ENCODE measurements at places on chromosomes 5 and 9.

DNA sequence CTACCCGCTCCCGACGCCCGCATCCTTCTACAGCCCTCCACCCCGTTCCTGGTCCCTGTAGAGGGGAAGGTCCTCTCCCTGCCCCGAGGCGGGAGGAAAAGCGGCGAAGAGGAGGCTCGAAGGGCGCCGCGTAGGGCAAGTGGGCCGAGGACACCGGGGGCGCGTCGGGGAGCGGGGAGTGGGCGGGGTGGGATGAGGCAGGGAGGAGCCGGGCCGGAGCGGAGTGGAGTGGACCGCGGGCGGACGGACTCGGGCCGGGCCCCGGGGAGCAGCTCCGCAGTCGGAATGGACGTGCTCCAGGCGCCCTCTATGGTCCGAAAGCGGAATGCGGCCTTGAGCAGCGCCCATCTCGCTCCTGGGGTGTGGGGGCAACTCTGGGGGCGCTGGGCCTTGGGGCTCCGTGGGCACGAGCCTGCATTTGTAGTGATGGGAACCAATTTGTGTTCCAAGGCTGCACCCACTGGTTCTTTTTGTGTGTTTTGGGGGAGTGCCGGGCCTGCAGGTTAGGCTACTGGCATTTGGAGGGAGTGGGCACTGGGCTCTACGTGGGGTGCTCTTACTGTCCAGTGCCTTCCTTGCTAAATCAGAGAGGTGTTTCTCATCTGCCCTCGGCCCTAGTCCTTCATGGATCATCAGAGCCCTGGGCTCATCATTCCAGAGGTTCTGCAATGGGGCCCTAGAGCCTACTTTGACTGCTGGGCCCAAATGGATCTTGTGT is 7.3 kb downstream of the IRX1 start:
- DNase-seq = no peak

GRCh38 chr9:90869361-90869760 is 67.7 kb downstream of the SYK start:
- no peak for DNase-seq

GRCh38 chr5:169218861-169219260 is 82.1 kb downstream of the SLIT3 start:
- DNase-seq = no peak

- no peak for DNase-seq
These were observed 1.0 kb downstream of the FAM200C start for GRCh38 chr5:160398806-160399205.

- DNase-seq = no peak
These were observed 38.4 kb downstream of the RCL1 start for GRCh38 chr9:4831119-4831518.

GRCh38 chr5:150114773-150115408 is 28.5 kb upstream of the CSF1R start:
- no peak for DNase-seq

- no peak for DNase-seq
These were observed 783 bp upstream of the ZFR start for GRCh38 chr5:32445287-32445758.

DNA sequence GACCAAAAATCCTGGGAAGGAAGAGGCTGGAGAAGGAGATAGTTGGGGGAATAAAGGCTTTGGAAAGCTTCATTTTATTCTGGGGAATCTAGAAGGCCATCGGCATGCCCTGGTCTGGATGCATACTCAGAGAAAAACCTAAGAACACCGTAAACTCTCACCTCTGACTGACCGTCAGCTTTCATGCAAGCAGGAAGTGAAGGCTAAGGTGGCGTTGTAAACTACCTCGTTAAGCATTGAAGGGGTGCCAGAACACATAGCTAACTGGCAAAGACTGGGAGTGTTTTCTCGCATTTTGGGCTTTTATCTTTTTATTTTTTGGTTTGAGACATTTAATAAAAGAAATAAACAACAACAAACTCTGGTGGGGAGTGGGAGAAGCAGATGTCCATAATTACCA is 2.6 kb upstream of the SLC38A9 start:
- no peak for DNase-seq

GRCh38 chr9:32991897-32992594 is 9.4 kb downstream of the APTX start:
- DNase-seq = no peak

DNA sequence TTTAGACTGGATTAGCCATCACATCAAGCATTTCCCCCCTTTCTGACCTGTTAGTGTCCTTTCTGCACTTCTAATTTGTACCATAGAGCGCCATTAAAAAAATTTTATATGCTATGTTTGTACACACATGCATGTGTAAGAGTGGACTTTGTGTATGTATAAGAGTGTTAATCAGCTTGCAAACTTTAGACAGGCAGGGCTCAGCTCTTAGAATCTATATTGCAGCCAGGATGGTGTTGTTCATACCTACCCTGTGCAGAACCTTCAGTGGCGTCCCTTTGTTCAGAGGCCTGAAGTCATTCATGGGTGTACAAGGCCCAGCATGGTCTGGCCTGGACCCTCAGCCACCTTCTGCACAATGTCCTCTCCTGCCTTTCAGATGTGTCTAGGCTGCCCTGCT is 19.7 kb downstream of the ZSWIM6 start:
- no peak for DNase-seq

DNA sequence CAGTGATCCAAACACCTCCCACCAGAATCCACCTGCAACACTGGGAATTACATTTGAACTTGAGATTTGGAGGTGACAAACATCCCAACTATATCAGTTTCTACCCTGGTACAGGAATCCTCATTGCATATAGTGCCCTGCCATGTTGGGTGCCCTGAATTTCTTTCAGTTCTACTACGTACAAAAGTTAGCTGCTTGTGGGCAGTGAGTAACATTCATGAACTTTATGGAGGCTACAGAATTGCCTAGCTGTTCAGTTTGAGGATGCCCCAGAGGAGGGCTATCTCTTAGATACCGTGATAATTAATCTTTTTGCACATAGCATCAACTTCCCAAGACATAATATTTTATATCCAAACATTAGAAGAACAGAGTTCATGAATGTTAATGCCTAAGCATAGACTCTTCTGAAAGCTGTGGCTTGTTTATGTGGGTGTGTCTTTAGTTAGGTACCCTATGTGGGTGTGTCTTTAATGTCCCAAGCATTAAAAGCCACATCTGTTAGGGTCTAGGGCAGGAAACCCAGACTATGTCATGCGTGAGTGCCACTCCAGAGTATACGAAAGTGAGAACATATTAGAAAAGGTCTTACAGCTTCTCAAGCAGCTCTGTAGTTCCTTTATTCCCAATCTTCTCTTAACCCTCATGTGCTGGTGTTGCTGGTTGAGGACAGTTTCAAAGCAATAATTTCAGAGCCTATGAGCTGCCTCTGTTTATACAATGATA is 47.0 kb upstream of the CHD1 start:
- no peak for DNase-seq

DNA sequence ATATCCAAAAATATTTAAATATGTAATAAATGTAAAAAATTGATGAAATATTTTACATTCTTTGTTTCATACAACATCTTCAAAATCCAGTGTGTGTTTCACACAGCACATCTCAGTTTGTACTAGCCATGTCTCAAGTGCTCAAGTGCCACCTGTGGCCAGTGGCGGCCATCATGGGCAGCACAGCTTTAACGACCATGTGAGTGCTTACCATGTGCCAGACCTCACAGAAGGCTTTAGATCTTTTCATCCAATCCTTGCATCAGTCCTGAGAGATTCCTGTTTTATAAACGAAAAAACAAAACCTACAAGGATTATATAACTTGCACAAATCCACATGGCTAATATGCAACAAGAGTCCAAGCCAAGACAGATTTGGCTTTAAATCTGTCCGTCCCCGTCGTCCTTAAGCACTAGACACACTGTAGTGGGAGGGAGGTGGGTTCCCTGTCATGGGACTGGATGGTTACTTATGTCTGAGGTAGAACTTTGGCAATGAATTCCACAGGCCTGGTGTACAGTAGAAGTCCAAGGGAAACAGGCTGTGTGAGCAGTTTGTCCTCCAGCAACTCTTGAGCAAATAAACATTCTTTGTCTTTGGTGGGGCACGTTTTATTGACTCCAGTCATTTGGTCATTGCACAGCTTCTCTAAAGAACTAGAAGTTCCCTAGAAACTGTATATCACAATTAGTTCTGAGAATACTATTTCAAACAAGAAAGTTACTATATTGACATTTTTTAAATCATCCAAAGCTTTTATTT is 25.0 kb upstream of the F2R start:
- DNase-seq = no peak

- DNase-seq = no peak
These were observed 521.0 kb upstream of the SEMA6A start for GRCh38 chr5:117095346-117096332.

DNA sequence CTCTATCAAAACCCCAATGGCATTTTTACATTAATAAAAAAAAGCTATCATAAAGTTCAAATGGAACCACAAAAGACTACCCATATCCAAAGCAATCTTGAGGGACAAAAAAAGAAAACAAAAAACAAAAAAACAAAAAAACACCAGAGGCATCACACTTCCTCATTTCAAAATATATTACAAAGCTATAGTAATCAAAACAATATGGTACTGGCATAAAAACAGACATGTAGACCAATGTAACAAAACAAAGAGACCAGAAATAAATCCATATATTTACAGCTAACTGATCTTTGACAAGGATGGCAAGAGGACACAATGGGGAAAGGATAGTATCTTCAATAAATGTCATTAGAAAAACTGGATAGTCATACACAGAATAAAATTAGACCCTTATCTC is 245.1 kb upstream of the MSX2 start:
- no peak for DNase-seq

GRCh38 chr5:82174128-82174918 is 103.8 kb downstream of the RPS23 start:
- DNase-seq = peak; percentile 47

GRCh38 chr5:75043633-75044264 is 8.6 kb downstream of the GCNT4 start:
- DNase-seq = no peak

DNA sequence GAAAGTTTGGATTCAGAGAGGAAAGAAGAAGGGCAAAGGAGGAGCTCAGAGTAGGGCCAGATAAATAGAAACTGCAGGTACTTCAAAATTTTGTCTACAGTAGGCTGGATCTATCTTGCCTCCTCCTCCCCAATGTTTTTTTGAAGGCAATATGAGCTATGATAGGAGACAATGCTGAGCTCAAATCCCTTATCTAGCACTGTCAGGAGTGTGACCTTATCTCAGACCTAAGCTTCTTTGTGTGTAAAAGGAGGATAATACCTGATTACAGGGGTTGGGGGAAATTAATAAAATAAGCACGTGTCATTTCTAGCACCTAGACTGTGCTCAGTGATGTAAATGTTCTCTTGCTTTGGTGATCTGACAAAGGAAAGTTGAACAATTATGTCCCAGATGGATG is 137.8 kb upstream of the CD180 start:
- DNase-seq = no peak

DNA sequence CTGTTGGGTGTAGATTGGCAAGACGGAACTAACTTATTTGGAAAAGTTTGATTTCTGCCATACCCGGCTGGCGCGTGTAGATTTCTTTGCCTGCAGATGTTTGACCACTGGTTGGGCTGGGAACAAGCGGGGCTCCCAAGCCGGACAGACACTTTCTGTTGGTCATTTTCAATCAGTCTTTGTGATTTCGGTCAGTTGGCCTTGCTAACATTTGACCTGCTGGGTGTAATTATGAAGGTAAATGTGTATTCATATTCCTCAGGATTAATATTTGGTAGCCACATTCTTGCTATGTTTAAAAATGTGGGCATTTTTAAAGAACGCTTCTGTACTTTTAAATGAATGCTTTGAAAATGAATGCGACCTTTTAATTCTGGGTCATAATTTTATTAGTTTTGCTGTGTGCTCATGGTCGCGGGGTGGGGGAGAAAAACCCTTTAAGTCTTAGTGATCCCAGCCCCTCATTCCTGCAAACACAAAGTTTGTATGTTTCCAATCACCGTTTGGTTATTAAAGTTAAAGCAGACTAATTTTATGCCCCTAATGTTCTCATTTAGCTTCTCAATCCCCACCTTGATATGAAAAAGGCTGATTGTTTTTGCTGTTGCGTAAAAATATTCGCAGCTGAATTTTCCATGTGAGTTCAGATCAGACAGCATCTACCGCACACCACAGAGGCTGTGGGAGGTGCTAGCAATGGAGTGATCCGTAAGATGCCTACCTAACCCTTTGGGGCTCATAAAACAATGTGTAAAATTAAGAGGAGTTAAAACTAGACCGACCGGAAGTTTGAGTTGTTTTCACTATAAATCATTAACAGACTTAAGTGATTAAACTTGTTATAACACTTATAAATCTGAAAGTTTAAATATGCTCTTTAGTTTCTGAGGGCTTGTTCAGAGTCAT is 1.5 kb downstream of the RASGRF2 start:
- no peak for DNase-seq

DNA sequence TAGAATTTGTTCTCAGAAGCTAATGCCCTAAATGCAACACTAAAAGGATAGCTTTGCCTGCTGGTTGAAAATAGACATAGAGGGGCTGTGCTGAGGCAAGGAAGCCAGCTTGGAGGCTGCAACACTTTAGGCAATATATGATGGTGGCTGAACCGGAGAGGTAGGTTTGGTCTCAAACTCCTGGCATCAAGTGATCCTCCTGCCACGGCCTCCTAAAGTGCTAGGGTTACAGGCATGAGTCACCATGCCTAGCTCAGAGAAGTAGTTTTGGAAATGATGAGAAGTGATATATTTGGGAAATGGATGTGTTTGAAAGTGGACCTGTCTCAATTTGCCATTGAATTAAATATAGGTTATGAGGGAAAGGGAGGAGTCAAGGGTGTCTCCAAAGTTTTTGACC is 10.0 kb downstream of the DUSP1 start:
- no peak for DNase-seq

GRCh38 chr5:172140866-172141265 is 47.2 kb downstream of the STK10 start:
- DNase-seq = no peak

Data from GDM1 (cell line).